ENCODE measurements at places on chromosomes 1 and 21. TPM values are rescaled to one million over a fixed set of nuclear protein-coding genes. Genes with fewer than 3 reads are reported as not detected.

DNA sequence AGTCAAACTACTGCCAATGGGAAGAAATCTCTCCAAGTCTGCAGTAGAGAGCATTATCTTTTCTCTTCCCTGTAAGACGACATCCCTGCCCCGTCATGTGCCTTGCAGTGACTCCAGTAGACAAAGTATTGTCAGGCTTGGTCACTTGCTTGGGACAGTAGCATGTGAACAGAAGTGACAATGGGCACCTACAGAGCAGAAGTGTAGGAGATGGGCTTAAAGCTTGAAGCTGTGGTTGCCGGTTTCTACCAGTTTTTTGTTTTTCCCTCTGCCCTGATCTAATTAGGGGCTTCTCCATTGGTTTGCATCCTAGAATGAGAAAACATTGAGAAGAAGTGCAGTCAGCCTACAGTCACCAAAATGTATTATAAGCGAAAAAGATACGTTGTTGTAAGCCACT is 12.7 kb downstream of the F3 start:
- peaks cover 12% of the 10 kb centered on the region for H3K4me1 ChIP-seq
- no peaks in the 10 kb centered on the region for H3K36me3 ChIP-seq
- no peaks in the 10 kb centered on the region for H3K27me3 ChIP-seq
- DNase-seq: no peak

- no peak for DNase-seq
- no peaks in the 10 kb centered on the region for H3K36me3 ChIP-seq
- H3K27me3 ChIP-seq: peaks cover 19% of the 10 kb centered on the region
- H3K27ac ChIP-seq: no peak overlapping the region
- no peaks in the 10 kb centered on the region for H3K4me1 ChIP-seq
These were observed 26.5 kb upstream of the AVPR1B start for GRCh38 chr1:206143537-206144172.

GRCh38 chr1:11740258-11741192 is 4.6 kb downstream of the AGTRAP start:
- peaks cover 41% of the 10 kb centered on the region for H3K4me1 ChIP-seq
- peaks cover 6% of the 10 kb centered on the region for H3K36me3 ChIP-seq
- no peak overlapping the region for H3K27ac ChIP-seq
- no peak for DNase-seq

DNA sequence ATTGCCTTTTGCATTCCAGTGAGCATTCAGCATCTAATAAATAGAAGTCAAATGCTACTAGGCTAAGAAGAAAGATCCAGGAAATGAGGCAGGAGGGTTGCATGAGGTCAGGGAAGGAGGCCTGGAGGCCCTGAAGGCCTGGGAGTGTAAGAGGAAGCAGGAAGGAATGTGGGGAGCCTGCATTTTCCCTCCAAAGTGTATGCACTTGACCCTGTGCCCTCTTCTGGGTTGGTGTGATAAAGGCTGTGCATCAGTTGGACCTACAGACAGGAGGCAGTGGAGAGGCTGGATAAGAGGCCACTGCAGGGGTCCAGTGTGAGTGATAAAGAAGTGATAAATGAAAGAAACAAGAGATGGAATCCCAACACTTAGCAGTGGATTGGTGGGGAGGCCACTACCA is 20.4 kb downstream of the KIAA1614 start:
- no peaks in the 10 kb centered on the region for H3K27me3 ChIP-seq
- DNase-seq: no peak
- H3K4me1 ChIP-seq: no peaks in the 10 kb centered on the region
- no peak overlapping the region for H3K27ac ChIP-seq
- peaks cover 27% of the 10 kb centered on the region for H3K36me3 ChIP-seq

AGMAT gene
- total RNA-seq: not detected

C1orf94 gene
- not detected for total RNA-seq

DNA sequence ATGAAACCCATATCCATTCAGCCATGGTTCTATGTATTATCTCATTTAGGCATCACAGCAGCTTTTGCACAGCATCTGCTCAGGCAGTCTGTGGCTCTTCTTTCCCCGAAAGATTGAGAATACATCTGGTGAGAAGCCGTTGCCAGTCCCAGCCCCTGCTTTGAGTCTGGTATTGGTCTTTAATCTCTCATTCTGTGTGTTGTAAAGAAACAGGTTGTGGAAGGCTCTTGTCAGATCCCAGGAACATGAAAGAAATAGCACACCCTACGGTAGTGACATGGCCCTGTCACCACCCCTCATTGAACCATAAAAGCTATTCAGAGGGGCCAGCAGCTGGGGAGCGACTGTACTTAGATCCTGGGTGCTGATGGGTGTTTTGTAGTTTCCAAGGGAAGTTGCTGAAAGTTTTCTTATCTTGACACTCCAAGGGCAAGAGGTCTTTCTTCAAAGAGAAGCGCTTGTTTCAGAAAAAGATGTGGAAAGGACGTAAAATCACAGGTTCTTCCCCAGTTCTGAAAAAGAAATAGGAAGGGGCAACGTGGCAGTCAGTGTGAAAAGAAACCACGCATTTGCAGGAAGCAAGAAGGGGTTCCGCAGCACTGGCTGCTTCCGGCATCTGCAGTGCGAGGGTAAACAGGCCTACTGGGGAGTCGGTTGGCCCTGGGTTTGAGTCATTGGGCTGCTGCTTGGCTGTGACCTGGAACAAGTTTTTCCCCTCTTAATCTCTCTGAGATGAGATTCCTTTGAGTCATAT is 145.0 kb downstream of the DHRS3 start:
- no peak for DNase-seq
- H3K27ac ChIP-seq: no peak overlapping the region
- no peak overlapping the region for H3K4me3 ChIP-seq
- no peaks in the 10 kb centered on the region for H3K27me3 ChIP-seq

MMP23B gene
- 3.1 TPM for total RNA-seq

- no peak for DNase-seq
- no peaks in the 10 kb centered on the region for H3K27me3 ChIP-seq
- peaks cover 3% of the 10 kb centered on the region for H3K36me3 ChIP-seq
- H3K27ac ChIP-seq: no peak overlapping the region
- peaks cover 4% of the 10 kb centered on the region for H3K4me1 ChIP-seq
- H3K4me3 ChIP-seq: no peak overlapping the region
These were observed 8.4 kb downstream of the C1orf115 start for GRCh38 chr1:220698607-220699016.

GRCh38 chr21:33754481-33754880 is 112.2 kb downstream of the ITSN1 start:
- no peak for DNase-seq
- H3K27ac ChIP-seq: peak overlapping the region; percentile 8
- H3K27me3 ChIP-seq: no peaks in the 10 kb centered on the region
- peaks cover 4% of the 10 kb centered on the region for H3K36me3 ChIP-seq
- H3K4me3 ChIP-seq: no peak overlapping the region

DNA sequence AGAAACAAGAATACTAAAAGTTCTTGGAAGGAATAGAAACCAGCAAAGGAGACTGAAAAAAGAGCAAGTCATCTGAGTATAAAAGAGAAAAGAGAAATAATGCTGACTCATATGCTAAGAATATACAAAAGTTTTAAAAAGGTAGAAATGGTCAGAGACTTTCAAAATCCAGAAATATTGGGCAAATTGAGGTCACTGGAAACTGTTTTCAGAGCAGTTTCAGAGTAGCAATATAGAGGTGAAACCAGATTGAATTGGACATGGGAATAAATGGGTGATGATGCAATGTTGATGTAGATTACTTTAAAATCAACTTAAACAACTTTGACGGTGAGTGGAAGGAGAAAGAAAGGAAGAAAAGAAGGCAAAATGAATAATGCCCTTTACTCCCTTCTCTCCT is 1.8 kb upstream of the RPS6KC1 start:
- DNase-seq: no peak
- H3K27ac ChIP-seq: no peak overlapping the region
- H3K27me3 ChIP-seq: peaks cover 47% of the 10 kb centered on the region
- peaks cover 18% of the 10 kb centered on the region for H3K4me1 ChIP-seq

DNA sequence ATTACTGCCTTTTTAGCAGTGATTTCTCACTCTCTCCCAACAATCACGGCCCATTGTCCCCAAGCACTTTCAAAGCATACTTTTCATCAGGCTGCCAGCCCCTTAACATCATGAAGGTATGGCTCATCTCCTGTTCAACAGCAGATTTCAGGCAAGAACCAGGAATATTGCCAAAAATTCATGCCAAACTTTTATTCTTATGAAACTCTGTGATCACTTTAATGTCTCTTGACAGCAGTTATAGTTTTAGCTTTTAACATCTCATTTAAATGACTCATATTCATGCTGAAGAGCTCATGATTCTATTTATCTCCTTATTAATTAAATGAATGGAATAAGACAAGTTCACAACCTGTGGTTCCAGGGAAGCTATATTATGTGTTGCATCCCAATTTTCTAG is 235.1 kb downstream of the GRIK1 start:
- no peak overlapping the region for H3K4me3 ChIP-seq
- H3K27me3 ChIP-seq: no peaks in the 10 kb centered on the region
- no peak overlapping the region for H3K27ac ChIP-seq
- no peaks in the 10 kb centered on the region for H3K4me1 ChIP-seq
- DNase-seq: no peak

GRCh38 chr21:25501462-25501861 is 105.8 kb downstream of the MRPL39 start:
- no peaks in the 10 kb centered on the region for H3K36me3 ChIP-seq
- no peak overlapping the region for H3K27ac ChIP-seq
- no peak overlapping the region for H3K4me3 ChIP-seq
- no peak for DNase-seq
- H3K4me1 ChIP-seq: no peaks in the 10 kb centered on the region
- no peaks in the 10 kb centered on the region for H3K27me3 ChIP-seq

DNA sequence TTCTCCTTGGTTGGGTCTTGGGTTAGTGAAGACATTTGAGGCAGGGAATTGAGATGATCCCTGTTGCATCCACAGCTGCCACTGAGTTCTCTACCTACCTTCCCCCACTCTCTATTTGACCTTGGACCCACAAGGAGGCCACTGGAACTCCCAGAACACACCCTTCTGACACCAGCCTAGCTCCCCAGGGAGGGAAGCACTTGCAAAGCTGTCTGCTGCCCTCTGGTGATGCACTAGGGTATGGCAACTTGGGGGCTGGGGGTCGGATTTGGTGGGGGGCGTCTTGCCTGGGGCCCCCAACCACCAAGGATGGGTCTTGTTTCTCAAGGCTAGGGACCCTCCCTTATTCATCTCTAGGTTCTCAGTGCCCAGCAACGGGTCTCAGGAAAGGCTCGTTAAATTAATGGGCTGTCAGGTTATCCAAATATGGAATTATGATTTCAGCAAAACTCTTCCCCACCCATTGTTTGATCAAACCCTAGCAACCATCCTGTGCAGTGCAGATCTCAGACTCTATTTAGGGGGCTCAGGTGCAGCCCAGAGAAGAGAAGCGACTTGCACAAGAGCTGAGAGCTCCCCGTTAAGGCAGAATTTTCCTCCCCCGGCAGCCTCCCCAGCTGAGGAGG is 177.8 kb upstream of the KLHDC7A start:
- no peak overlapping the region for H3K4me3 ChIP-seq
- H3K27ac ChIP-seq: no peak overlapping the region
- peaks cover 39% of the 10 kb centered on the region for H3K27me3 ChIP-seq
- no peaks in the 10 kb centered on the region for H3K4me1 ChIP-seq

DNA sequence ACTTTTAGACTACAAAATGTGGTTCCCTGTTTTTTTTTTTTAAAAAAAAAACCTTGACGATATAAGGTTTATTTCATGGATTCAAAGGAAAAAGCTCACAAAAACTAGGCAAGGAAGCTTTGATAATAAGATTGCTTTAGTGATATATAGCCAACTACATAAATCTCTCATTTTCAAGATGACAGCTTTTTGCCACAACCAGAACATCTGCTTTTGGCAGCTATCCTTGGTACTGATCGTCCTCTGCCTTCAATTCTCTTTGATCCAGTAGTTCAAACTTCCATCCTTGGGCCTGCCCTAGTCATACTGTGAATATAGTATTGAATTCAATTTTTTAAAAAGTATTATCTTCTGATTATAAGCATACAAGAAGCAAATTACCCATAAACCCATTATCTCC is 72.9 kb upstream of the CD53 start:
- no peak for DNase-seq
- no peaks in the 10 kb centered on the region for H3K4me1 ChIP-seq
- H3K27me3 ChIP-seq: no peaks in the 10 kb centered on the region
- H3K27ac ChIP-seq: no peak overlapping the region
- H3K36me3 ChIP-seq: no peaks in the 10 kb centered on the region
- no peak overlapping the region for H3K4me3 ChIP-seq

DNA sequence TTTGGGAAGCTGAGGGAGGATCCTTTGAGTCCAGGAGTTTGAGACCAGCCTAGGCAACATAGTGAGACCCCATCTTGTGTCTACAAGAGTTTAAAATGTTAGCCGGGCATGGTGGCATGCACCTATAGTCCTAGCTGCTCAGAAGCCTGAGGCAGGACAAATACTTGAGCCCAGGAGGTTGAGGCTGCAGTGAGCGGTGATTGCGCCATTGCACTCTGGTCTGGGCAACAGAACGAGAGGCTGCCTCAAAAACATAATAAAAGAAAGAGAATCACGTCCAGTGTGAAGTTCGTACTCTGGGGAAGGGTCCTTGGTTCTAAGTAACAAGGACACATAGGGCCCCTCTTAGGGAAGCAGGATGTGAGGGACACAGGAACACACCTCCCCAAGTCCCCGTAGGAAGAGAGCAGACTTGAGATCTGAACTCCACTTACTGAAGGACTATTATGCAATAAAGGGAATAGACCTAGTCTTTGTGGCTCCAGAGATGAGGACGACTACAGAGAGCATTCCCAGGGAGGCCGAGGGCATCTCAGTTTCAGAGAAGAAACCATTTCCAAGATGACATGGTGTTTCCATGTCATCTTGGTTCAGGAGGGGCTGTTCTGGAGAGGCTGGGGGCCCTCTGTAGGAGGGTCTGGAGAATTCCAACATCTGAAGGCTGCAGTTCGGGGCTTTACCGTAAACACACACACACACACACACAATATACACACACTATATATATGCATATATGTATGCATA is 10.8 kb upstream of the ENO1 start:
- no peak for DNase-seq
- H3K27ac ChIP-seq: peak overlapping the region; percentile 68
- H3K4me3 ChIP-seq: no peak overlapping the region
- no peaks in the 10 kb centered on the region for H3K27me3 ChIP-seq
- H3K36me3 ChIP-seq: no peaks in the 10 kb centered on the region

DNA sequence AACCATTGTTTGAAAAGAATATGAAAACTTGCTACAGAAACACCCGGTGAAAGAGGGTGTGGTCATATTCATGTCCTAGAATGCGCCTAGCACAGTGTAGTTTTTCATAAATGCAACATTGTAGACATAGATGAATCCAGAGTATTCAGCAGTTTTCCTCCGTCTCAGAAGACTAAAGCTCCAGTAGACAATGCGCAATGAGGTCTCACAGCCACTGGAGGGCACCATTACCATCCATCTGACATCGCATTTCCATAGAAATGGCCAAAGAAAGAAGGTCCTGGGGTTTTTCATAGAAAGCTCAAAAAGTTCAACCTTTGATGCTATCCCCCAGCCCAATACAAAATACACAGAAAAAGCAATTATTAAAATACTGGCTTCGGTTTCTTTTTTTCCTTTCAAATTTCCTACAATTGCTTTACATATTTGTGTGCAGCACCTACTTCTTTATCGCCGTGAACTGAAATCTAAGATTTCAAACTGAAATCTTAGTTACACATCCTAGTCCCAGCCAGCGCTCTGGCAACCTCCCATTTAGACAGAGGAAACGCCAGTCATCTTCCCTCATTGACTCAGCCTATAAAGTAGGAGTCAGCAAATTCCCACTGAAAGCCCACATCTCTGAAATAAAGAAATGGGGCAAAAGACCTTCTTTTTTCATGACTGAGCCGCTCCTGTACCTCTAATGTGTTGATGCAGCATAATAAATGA is 3.9 kb upstream of the CD58 start:
- no peaks in the 10 kb centered on the region for H3K27me3 ChIP-seq
- H3K36me3 ChIP-seq: no peaks in the 10 kb centered on the region
- no peak overlapping the region for H3K4me3 ChIP-seq
- no peak overlapping the region for H3K27ac ChIP-seq
- no peak for DNase-seq
- peaks cover 20% of the 10 kb centered on the region for H3K4me1 ChIP-seq

Measured in suprapubic skin (tissue), 4 donors.